ENCODE measurements at places on chromosomes 6 and 20.

GRCh38 chr6:209432-210103 is 82.7 kb upstream of the DUSP22 start:
- no peak for DNase-seq

- DNase-seq = no peak
Observed at GRCh38 chr6:48222241-48222640, 111.2 kb upstream of the PTCHD4 start.

DNA sequence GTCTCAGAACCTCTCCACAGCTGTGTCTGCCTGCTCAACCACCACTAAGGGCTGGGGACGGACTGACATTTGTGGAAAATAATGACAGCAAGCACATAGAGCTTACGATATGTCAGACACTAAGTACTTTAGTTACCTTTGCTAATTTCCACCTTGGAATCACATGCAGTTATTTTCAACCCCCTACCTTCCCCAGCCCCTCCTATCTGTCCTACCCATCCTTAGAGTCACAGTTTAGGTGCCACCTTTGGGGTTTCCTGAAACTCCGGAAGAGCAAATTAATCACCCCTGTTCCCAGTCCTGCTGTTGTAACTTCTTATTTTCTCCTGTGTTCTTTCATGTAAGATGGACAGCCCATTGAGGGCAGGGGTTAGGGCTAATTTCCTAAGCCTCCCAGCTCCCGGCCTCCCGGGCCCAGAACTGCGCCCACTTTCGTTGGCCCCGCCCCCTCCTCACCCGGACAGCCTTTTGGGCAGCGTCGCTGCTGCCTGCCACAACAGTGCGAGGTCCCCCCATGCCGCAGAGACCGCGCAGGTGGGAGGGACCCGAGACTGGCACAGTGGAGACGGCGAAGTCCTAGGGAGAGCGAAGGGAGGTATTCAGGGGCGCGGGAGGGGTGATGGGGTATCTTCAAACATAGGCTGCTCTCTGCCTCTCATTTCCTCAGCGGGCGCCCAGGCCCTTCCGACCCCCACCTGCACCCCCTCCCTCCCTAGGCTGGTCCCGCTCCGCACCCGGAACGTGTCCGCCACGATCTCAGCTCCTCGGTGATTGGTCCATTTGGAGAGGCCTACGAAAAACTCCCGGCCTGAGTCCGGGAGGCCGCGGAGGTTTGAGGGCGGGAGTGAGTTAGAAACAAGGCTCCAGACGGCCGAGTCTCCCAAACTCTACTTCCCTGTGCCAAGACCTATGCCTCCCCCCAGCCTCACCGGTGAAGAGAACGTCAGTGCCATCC is 1.1 kb downstream of the DDAH2 start:
- DNase-seq = no peak

- DNase-seq = no peak
Observed at GRCh38 chr6:151109361-151109760, 130.4 kb upstream of the AKAP12 start.

DNA sequence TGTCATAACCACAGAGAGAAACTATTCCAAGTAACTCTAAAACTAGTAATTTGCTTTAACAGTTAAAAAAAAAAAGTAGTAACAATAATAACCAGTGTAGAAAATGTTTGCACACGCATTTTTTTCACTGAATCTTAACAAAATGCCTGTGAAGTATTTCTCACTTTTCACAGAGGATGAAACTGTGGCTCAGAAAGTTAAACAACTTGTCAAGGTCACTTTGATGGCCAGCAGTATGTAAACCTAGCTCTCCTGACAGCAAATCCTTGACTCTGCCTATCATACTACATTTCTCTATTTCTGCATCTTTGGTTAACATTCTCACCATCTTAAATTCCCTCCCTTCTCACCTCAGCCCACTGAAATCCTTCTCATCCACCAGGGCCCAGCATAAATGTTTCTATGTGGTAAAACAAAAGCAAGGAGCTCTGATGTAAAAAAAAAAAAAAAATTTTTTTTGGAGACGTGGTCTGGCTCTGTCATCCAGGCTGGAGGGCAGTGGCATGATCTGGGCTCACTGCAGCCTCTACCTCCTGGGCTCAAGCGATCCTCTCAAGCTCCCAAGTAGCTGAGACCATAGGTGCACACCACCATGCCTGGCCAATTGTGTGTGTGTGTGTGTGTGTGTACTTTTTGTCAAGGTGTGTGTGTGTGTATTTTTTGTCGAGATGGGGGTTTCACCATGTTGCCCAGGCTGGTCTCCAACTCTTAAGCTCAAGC is 26.1 kb upstream of the ZC3H12D start:
- DNase-seq = no peak

DNA sequence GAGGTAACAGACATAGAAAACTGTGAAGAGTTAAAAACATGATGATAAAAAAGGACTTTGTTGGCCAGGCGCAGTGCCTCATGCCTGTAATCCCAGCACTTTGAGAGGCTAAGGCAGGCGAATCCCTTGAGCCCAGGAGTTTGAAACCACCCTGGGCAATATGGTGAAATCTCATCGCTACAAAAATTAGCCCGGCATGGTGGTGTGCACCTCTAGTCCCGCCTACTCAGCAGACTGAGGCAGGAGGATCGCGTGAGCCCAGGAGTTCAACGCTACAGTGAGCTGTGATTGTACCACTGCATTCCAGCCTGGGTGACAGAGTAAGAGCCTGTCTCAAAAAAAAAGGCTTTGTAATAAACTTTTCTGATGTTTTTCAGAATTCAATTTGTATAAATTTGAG is 60.1 kb downstream of the GFOD1 start:
- DNase-seq = no peak

DNA sequence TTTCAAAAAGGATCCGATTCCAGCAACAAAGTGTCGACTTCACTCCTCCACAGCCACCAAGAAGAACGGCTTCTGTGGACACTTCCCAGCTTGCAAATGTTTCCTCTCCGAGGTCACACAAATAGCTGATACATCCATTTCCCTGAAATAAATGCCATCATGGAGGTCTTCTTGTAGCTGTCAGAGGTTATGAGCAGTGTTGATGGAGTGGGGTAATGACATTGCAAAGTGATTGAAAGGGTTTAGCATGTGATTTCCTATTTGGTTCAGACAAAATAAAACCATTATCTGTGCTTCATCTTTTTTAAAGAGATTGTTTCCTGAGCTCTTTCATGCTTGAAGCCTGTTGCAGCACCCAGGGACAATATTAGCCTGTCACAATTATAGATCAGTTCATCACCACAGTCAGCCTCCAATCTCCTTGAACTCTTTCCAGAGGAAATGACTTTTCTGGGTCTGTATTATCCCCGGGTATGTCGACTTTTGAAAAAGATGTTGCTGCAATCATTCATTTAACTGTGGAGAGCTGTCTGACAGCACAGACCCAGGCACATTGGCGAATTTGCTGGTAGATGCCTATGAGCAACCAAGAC is 16.9 kb upstream of the KIF16B start:
- DNase-seq = no peak

DNA sequence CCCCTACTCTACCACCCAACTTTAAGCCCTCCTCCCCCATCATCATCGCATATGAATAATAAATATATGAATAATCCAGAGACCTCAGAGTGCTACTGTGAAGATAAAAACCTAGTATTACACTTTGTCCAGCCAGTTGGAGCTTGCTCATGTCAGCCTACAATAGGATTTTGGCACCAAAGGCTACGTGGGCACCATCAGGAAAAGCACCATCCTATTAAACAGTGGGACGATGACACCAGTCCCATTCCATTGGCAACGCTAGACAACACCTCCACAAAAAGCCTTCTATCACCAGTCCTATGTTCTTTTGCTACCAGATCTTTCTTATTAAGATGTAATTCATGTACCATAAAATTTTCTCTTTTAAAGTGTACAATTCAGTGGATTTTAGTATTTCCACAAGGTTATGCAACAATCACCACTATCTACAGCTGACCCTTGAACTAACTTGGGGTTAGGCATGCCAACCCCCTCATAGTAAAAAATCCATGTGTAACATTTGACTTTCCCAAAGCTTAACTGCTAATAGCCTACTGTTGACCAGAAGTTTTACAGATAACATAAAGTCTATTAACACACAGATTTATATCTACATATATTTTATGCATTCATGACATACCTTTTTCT is 41.1 kb downstream of the CNKSR3 start:
- no peak for DNase-seq

GRCh38 chr20:49750611-49751396 is 37.1 kb upstream of the B4GALT5 start:
- DNase-seq = no peak

- DNase-seq = no peak
Observed at GRCh38 chr20:34365765-34366213, 2.7 kb downstream of the ITCH start.

GRCh38 chr6:157272372-157272771 is 50.9 kb downstream of the TMEM242 start:
- no peak for DNase-seq

- DNase-seq = no peak
Observed at GRCh38 chr20:20366876-20367574, 879 bp upstream of the INSM1 start.

- no peak for DNase-seq
Observed at GRCh38 chr6:133503336-133503729, 262.2 kb downstream of the EYA4 start.

DNA sequence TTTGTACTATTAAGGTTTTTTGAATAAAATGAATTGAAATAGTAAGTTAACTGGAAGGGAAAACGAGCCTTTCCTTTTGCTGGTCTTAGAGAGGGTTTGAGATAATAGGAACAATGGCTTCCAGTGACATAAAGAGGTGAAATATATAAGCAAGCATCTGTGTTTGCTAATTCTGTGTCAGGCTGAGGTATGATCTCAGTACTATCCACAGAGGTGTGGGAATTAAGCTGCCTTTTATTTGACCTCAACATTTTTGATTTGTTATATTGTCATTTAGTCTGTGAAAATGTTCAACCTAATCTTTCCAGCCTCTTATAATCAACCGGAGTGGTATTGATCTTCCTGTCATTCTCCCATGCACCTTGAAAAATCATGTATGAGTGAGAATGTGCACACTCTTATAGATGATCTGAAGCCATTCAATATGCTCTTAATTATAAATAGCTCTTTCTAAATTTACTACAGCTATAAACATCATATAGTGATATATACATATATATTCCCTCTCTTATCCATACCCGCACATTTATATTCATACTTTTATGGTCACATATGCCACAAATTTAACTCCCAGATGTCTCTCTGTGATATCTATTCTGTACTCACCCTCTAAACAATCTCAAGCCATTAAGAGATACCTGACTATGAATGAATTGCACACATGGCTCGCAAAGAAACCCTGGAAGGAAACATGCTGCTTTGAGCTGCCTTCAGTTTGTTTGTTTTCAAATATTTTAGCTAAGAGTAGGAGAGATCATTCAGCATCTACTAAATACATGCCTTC is 754.7 kb upstream of the NRSN1 start:
- no peak for DNase-seq

DNA sequence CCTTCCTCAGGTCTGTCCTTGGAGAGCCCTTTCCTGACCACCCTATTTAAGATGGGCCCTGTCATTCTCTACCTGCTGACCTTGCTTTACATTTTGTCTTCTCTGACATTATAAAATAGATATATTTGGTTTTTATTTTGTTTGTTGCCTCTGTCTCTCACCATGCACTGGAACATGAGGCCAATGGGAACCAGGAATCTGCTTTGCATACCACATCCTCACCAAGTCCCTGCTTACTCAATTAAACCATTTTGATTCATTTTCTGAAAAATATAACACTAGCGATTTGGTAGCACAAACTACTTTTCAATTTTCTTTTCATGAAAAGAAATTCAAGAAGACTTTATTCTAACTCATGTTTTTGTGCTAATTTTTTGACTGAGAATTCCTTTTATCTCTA is 32.8 kb upstream of the POPDC3 start:
- no peak for DNase-seq

- no peak for DNase-seq
Observed at GRCh38 chr6:87408721-87409155, 966 bp downstream of the CFAP206 start.

- no peak for DNase-seq
Observed at GRCh38 chr6:141426400-141426980, 706.2 kb upstream of the GJE1 start.

- DNase-seq = no peak
Observed at GRCh38 chr20:57912227-57912582, 202.4 kb upstream of the PMEPA1 start.

DNA sequence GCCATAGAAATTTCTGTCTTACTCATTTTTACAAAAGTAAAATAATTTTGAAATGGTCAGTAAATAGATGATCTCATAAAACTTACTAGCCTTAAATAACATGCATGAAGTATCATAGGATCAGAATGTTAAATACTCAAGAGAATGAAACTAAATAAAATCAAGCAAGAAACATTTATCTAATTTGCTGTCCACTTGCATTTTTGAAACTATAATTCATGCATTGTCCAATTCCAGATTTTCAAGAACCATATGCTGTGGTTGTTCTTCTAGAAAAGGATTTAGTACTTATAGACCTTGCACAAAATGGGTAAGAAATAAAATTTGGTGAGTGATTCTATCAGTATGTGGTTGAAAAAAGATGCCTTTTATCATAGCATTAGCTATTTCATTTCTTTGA is 107.0 kb downstream of the STXBP5 start:
- no peak for DNase-seq

GRCh38 chr6:90870561-90870960 is 283.7 kb upstream of the MAP3K7 start:
- DNase-seq = no peak

DNA sequence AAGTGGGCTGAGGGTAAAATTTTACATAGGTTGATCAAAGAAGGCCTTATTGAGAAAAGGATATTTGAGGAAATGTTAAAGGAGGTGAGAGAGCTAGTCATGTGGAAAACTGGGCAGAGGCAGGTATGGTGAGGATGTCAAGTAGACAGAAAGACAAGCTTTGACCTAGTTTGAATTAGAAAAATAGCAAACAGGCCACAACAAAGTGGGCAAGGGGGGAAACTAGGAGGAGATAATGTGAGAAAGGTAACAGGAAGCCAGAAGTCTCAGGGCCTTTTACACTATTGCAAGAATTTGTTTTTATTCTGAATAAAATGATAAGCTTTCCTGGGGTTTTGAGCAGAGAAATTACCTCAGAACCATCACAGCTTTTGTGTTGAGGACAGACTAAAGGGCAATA is 115.7 kb downstream of the RWDD2A start:
- DNase-seq = no peak

DNA sequence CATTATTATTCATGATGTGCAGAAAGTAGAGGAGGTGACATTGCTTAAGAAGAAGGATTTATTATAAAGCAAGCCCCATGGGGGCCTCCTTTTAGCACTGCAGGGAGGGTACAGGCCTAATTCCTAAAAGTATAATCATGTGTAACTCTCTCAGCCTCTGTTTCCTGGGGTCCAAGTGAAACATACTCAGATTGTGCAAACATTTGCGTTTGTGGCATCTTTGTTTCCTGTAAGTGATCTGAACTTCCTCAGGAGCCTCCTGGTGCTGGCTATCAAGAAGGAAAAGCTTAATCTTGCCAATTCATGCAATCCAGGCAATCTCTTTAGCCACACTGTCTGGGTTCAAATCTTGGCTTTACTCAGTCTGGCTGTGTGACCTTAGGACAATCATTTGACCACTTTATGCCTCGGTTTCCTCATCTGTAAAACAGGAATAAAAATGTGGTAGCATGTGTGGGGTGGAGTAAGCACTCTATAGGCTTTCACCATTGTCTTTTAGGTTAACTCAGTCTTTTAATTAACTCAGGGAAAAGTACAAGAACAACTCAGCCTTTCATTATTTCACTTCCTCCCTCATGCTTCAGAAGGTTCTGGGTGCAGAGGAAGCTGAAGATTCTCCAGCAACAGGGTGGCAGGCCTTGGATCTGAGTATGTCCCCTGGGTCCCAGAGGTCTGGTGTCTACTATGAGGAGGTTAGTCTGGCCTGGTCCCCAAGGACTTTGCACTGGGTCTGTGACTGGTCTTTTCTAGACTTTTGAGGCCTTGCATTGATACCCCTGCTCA is 831 bp upstream of the SIRPB2 start:
- DNase-seq = no peak

- no peak for DNase-seq
Observed at GRCh38 chr6:16367571-16367970, 129.2 kb downstream of the GMPR start.

All from esophagus squamous epithelium (tissue), 5 donors.